Urinary bladder (tissue), 4 donors: ENCODE measurements at places on chromosomes 16 and 17.

DNA sequence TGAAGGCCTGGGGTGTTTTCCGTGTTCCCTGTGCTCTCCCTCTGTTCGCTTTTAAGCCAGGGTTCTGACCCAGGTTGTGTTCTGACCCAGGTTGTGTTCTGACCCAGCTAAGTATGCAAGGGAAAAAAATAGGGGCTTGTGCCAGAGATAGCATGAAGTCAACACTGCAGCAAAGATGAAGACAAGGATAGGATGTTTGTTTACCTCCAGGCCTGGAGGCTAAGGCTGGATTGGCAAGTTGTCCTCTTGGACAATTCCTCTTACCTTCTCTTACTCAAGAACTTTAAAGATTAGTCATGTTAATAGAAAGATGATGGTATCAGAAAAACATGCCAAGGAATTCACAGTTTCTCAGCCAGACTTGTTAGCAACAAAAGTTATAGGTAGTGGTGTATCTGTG, 19.4 kb downstream of the LYRM9 start:
- no peak for DNase-seq

- DNase-seq = peak; percentile 31
Measured at GRCh38 chr16:63461248-63461841, 1425.1 kb upstream of the CDH8 start.

- no peak for DNase-seq
Measured at GRCh38 chr16:86121374-86122010, 222.5 kb downstream of the IRF8 start.

DNA sequence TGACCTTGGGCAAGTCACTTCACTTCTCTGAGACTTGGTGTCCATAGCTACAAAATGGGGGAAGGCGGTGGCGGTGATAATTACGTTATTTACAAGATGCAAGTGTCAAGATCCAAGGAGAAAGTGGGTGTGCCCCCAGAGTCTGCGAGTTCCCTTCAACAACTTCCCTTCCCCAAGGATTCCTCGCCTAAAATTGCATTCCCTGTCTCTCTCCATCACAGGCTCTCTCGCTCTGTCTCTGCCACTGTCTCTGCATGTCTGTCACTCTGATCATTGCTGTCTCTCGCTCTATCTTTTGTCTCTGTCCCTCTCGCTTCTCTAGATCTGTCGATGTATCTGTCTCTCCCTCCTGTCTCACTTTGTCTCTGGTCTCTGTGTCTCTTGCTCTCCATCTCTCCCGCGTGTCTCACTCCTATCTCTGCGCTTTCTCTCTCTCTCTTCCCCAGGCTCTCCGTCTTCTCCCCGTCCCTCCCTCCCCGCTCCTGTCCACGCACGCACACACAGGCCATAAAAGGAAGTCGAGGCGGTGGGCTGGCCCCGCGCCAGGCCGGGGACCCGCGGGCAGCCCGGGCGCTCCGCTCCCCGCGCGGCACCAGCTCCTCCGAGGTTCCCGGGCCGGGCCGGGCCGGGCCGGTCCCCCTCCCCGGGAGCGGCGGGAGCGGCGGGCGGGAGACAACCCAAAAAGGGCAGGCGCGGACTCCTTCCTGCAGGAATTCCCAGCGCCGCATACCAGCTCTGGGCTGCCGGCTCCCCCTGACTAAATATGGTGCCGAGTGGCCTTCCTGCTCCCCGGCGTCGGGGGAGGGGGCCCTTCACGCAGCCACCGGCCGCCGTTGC, 1.1 kb upstream of the MYH11 start:
- no peak for DNase-seq

GRCh38 chr16:85209526-85210121, 97.4 kb upstream of the CIBAR2 start:
- DNase-seq = no peak

- DNase-seq = no peak
Measured at GRCh38 chr16:50183316-50183715, 30.2 kb downstream of the TENT4B start.

GRCh38 chr17:82384051-82384729, 12.6 kb downstream of the UTS2R start:
- DNase-seq = no peak

DNA sequence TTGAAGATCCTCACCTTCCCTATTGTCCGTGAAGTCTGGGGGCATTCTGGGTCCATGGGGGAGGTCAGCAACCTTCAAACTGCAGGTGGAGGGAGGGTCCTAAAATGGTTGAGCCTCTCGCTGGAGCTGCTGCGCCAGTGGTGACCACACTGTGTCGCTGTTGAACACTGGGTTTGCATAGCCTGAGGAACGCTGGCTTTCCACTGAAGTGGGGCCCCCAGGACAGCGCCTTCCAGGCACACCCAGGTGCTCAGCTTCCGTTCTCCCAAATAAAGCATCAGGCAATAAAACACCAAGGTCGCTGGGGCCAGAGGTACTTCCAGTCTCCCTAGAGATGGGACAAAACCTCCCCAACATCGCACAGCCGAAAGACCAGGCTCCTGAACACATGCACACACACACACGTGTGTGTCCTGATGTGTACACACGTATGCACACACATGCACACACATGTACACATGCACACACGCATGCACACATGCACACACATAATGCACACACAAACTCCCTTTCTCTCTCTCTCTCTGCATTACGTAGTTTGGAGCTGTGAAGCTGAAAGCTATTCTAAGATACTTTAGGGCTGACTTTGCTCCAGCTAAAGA, 120.6 kb downstream of the IRF8 start:
- no peak for DNase-seq

GRCh38 chr16:19589771-19590302, 34.3 kb downstream of the VPS35L start:
- DNase-seq = peak; percentile 36

DNA sequence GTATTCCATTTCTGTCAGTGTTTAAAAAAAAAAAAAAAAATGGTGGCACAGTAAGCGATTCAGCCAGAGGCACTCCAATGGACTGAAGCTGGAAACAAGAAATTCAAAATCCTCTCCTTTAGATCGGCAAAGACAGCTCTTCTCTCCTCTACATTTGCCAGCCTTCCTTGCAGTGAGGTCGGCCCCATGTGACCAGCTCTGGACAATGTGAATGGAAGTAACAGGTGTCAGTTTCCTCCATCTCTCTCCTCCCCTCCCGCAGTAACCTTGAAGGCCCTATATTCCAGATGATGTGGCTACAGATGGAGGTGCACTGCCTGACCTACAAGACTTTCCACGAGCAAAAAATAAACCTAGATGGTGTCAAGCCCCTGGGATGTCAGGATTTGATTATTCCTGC, 15.0 kb downstream of the CUEDC1 start:
- no peak for DNase-seq

GRCh38 chr17:67633751-67634211, 84.0 kb upstream of the NOL11 start:
- DNase-seq = no peak

DNA sequence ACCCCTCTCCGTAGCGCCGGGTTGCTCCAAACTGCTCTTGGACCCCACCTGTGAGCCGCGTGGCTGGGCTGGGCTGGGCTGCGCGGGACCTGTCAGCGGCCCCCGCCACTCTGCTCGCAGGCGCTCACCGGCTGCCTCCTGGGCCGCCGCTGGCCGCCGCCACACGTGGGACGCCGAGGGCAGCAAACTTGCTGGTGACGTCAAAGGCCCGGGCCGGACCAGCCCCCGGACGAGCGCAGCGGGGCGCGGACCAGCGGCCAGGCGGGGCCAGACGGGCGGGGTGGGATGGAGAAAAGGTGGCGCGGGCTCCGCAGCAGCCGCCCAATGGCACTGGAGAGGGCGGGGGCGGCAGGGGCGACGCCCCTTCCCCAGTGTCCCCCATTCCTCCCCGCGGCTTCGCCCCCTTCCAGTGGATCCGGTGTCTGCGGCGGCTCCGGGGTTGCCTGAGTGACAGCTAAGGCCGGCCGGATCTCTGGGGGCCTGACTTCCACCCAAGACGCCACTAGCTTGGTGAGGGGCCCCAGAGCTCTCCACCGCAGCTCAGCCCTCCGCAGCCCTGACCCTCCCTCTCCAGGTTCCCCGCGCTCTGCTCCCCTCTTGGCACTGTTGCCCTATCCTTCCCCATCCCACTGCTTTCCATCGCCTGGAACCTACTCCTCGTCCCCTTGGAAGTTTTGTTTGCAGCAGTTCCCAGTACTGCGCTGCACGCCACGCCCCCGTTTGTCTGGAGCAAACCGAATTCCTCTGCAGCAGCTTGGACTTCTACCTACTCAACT, at the start of gene HS3ST3A1:
Gene HS3ST3A1, minus strand, starts transcription at position 154 of the 776 bp plus-strand sequence. CDS start 800 bp downstream, outside the sequence.
- no peak for DNase-seq

GRCh38 chr17:44547625-44548267, 9.5 kb upstream of the FZD2 start:
- DNase-seq = peak; percentile 64

GRCh38 chr17:35738519-35739133, 7.2 kb downstream of the RASL10B start:
- DNase-seq = no peak

DNA sequence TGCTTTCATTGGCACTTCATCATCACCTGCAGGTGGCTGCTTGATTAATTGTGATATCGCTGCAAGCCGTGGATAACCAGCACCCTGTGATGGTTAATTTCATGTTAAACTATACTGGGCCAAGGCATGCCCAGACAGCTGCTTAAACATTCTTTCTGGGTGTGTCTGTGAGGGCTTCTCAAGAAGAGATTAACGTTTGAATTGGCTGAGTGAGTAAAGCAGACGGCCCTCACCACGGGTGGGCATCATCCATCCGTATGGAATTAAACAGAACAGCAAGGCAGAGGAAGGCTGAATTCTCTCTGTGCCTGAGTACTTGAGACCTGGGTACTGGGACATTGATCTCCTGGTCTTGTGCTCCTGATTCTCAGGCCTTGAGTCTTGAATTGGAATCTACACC, 7.1 kb upstream of the ZNF213 start:
- DNase-seq = no peak

- DNase-seq = no peak
Measured at GRCh38 chr16:1150511-1150982, 2.4 kb upstream of the CACNA1H start.

DNA sequence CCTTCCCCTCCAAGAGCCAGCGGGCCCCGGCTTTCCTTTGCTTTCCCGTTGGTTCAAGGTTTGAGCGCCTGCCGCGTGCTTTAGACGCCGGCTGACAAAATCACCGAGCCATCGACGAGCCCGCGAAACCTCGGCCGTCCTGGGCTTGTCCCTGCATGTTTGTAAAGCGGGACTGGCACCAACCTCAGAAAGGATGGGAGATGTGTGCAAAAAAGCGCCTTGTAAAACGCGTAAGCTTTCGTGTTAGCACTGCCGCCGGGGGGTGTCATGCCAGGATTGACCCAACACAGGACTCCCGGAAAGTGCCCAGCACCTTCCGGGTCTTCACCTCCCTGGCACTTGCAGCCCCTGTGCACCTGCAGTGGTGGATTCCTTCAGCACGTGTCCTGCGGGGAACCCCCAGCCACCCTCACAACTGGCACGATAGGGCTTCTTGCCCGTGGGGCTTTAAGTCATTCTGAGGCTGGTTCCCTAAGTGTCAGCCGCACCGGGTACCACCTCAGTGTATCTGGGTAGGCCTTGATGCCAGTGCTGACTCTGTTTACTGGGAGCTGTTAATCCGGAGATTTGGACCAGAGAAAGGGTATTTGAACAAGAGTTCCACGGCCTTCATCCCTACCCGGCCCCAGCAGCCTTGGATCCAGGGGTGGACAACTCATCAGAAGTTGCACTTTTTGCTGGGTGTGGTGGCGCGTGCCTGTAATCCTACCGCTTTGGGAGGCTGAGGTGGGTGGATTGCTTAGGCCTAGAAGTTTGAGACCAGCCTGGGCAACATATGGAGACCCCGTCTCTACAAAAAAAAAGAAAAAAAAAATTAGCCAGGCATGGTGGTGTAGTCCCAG, 817 bp downstream of the NDUFAF8 start:
- no peak for DNase-seq

DNA sequence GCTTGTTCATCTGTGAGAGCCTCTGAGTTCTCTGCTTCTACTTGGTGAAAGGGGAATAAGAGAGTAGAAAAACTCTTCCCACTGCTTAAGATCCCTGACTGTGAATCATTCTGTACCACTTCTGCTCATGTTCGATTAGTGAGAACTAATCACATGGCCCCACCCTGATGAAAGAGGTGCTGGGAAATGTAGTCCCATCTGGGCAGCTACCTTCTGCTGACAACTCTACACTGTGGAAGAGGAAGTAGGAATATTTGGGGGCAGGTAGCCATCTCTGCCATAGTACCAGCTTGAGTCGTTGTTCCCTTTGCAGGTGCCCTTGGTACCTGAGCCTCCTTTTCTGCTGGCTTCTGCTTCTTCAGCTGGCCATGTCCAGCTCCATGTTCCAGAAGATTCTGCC, 29.9 kb downstream of the NKD1 start:
- no peak for DNase-seq

DNA sequence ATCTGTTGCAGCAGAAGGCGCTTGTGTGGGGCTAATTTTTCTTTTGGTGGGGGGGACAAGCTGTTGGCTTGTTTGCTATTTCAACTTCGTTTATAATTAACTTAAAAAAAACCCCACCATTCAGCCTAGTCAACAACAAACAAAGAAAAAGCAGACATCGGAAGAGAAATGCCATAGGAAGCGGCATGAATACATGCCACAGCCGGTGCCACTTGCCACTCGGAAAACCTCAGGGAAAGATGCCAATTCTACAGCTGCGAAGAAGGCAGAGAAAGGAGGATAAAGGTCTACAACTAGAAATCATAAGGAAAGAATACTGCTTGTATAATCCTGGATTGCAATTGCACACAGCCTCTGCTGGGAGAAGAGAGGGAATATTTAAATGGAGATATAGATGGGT, 254.4 kb upstream of the PMFBP1 start:
- DNase-seq = no peak

GRCh38 chr17:74344658-74345057, 17.0 kb downstream of the BTBD17 start:
- no peak for DNase-seq

GRCh38 chr16:84932681-84933080, 78.7 kb downstream of the ZDHHC7 start:
- no peak for DNase-seq

DNA sequence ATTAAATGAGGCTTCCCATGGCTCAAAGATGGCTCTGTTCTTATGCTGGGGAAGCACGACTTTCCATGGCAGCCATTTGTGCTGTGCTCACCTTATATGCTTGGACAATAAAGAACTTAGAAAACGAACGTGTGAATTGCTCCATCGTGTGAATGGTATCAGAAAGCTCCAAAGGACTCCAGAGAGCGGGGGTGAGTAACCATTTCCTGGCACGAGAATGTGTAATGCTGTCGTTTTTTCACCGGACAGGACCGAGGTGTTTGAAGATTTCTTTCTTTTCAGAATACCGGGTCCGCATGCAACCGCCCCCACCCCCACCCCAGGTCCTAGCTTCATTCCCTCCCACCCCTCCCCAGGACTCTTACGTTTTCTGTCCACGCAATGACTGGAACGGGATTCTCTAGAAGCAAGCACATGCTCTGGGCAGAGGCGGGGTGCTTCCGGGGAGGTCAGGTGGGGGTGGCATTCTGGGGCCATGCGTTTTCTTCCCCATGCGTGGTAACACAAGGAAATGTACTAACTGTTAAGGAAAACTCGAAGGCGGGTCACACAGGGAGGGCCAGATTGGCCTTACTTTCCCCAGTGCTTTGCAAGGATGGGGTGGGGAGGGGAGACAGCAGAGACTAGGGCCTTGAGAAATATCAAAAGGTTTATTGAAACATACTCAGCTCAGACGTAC, 26.2 kb downstream of the GPRC5B start:
- no peak for DNase-seq

- DNase-seq = no peak
Measured at GRCh38 chr17:81440511-81441244, 45.4 kb downstream of the BAHCC1 start.

- DNase-seq = no peak
Measured at GRCh38 chr17:18187226-18187625, 3.6 kb downstream of the ALKBH5 start.
